ENCODE measurements at places on chromosomes 4 and X.

DNA sequence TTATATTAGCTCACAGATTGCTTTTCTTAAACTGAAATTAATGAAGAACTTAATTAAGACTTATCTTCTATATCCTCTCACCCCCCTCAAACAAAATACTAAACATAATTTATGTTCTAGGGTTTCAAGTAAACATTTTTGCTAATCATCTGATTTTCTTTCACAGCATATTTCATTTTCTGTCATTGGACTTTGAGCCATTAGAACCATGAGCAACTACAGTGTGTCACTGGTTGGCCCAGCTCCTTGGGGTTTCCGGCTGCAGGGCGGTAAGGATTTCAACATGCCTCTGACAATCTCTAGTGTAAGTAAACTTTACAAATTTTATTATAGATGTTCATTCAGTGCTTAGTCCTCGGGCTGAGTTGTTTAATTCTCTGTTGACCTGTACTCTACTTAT, 3.3 kb downstream of the PDLIM5 start:
- DNase-seq, result peak; percentile 64

DNA sequence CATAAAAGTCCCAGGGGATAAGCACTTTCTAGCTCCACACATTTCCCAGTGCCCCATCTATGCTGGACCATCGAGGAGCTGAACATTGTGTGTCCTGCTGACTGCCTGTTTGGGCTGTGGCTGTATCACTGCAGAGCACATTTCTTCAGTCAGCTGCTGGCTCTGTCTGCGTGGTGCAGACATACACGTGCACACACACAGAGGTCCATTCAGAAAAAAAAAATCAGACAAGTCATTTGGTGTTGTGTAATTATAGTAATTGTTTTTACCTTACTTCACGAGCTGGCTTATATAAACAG, 1.1 kb upstream of the PDLIM3 start:
- DNase-seq, result no peak

GRCh38 chrX:137747244-137748043, 181.5 kb downstream of the ZIC3 start:
- DNase-seq, result no peak

GRCh38 chr4:172348426-172348825, 535.2 kb downstream of the GALNTL6 start:
- DNase-seq, result no peak

DNA sequence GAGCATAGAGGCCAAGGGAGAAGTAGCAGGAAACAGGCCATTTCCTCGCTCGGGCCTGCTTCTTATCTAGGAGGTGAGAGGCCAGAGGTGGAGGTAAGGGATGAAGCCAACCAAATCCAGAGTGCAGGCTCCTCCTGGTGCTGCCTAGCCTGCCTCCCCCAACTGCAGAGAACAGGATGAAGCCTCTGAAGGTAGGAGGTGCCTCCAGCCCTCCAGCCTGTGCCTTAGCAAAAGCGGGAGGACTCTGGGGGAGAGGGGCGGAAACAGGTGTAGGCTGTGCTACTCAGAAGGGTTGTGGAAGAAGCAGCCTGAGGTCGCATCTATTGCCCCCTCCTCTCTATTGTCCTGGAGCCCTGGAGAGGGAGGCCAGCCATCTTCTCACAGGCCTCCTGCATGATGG, 2.9 kb upstream of the MTM1 start:
- no peak for DNase-seq

GRCh38 chr4:186266729-186267456, 904 bp downstream of the F11 start:
- no peak for DNase-seq

DNA sequence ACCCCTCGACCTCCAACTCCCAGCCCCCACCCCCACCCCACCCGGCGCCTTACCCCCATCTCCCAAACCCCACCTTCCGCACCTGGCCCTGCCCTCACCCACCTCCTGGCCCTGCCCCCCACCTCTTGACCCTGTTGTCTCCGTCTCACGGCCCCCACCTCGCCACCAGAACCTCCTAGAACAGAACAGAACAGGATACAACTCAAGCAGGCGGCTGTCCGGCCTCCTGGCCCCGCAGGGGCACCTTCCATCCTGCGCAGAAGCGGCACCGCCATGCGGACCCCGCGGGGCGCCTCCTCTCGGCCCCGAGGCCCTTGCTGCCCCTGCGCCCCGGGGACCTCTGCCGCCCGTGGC, 354 bp downstream of the CTAG2 start:
- DNase-seq, result no peak

GRCh38 chr4:103892586-103892985, 172.8 kb upstream of the TACR3 start:
- no peak for DNase-seq

- no peak for DNase-seq
Observed at GRCh38 chrX:10064736-10065135, 92.0 kb upstream of the CLCN4 start.

- DNase-seq, result no peak
Observed at GRCh38 chr4:76055016-76055415, 19.1 kb upstream of the CXCL11 start.

GRCh38 chr4:118265312-118266144, 87.3 kb downstream of the PRSS12 start:
- peak; percentile 51 for DNase-seq

- DNase-seq, result no peak
Observed at GRCh38 chr4:182640932-182641331, 276.3 kb downstream of the DCTD start.

DNA sequence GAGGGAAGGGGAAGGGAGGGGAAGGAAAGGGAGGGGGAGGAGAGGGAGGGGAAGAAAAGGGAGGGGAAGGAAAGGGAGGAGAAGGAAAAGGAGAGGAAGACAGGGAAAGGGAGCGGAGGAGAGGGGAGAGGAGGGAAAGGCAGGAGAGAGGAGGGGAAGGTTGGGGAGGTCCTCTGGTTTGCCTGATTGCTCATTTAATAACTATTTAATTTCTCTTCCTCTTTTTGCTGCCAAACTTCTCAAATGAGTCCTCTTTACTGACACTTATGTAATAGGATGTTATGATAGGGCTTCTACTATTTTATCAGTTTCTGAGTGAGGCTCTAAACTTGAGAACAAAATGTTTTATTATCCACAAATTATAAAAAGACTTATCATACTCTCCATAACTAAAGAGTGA, 35.4 kb upstream of the PPA2 start:
- no peak for DNase-seq

DNA sequence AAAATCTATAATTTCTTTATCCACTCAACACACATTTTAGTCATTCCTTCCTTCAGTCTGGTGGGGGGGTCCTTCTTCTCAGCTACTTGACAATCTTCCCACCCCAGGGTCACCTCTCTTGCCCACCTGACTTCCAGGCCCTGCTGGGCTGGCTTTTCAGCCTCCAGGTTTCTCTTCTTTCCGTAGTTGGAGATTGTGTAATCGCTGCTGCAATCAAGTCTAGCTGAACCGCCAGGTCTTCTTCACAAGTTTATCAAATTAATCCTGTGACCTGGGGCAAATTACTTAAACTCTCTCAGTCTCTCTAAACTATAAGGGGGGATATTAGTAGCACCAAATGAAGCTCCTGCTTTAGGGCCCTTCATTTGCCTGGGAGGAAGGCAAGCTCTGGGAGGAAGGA, 102.9 kb upstream of the TNIP3 start:
- no peak for DNase-seq

All from ureter (tissue), 1 donor.